Activated T-helper 1 cell treated with anti-CD3 and anti-CD28 coated beads, Interleukin-2, amount 50 U/mL, for 16 hours (primary cell): ENCODE measurements at places on chromosomes 3 and 15.

DNA sequence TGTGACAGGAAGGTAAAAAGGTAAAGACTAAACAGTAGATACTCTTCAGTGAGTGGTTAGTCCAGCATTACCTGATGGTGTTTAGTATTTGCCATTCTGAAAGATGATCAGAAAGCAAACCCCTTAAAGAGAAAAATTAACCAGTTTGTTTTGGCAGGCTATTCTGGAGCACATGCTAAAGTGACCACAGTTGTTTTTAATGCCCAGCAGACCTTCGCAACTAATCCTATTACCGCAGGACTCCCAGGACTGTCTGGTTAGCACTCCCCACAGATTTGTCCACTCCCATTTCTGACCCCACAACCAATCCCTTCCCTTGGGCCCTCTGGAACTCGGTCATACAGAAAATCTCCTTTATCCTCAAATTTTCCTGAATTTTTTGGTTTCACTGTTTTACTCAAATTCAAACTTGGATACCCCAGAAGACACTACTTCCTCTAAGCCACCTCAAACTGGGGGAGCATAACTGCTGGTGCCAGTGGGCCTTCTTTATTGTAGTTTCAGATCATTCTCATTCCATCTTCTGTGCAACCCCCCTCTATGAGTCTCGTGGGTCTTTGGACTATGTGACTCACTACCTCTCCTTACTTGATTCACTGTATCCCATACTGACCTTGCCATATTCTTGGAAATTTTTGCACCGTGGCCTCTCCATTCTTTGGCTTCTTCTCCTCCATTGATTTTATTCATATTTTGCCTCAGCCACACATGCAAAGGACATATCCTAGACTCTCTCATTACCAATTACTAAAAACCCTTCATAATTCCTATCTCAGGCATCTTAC lies 104.4 kb downstream of the RBMS3 start:
- no peak for DNase-seq

- no peak for DNase-seq
These were observed 211.6 kb downstream of the MAGI1 start for GRCh38 chr3:65827076-65827475.

GRCh38 chr3:154184582-154184981 lies 63.4 kb downstream of the ARHGEF26 start:
- no peak for DNase-seq

- no peak for DNase-seq
These were observed 30.9 kb upstream of the VPS8 start for GRCh38 chr3:184780981-184781515.

GRCh38 chr3:169002689-169003088 lies 660.8 kb downstream of the MECOM start:
- DNase-seq = no peak

DNA sequence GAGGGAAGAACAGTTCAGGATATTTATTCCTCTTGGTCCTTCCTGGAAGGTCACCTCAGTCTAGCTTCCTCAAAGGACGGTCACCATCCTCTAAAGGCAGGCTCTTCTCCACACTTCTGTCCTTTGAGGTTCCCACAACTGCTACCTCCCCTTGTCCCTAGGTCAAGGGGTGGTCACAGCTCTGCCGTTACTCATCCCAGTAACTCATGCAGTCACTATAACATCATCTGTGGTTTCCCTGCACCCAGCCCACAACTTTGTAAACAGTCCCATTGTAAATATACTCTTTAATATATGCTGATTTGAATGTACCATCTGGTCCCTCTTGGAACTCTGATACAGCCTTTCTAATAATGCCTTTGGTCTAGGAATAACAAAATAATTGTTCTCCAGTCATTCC lies 887.4 kb downstream of the FHIT start:
- no peak for DNase-seq

GRCh38 chr3:106007512-106007911 lies 138.7 kb upstream of the CBLB start:
- DNase-seq = no peak
